NCI-H1436 (cell line): ENCODE measurements at places on chromosomes 3 and 15.

- DNase-seq, result no peak
These were observed 36.9 kb downstream of the FAM3D start for GRCh38 chr3:58629629-58630028.

GRCh38 chr3:10353661-10354360 is 32.9 kb upstream of the SEC13 start:
- DNase-seq, result no peak

DNA sequence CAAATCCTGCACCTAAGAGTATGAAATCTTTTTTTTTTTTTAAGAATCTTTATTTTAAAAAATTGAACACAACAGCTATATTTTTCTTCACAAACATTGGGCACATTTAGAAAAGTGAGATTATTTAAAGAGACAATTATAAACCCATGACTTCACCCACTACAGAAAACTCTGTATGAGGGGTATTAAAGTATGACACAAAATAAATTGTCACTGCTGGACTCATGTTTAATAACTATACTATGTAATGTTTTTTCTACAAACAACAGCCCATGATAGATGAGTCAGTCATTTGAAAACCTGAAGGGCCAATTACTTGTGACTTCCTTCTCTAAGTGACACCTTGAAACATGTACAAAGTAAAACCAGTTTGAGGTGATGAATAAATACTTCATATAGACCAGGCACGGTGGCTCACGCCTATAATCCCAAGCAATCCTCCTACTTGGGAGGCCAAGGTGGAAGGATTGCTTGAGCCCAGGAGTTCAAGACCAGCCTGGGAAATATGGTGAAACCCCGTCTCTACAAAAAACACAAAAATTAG is 36.0 kb downstream of the AQR start:
- DNase-seq, result no peak

DNA sequence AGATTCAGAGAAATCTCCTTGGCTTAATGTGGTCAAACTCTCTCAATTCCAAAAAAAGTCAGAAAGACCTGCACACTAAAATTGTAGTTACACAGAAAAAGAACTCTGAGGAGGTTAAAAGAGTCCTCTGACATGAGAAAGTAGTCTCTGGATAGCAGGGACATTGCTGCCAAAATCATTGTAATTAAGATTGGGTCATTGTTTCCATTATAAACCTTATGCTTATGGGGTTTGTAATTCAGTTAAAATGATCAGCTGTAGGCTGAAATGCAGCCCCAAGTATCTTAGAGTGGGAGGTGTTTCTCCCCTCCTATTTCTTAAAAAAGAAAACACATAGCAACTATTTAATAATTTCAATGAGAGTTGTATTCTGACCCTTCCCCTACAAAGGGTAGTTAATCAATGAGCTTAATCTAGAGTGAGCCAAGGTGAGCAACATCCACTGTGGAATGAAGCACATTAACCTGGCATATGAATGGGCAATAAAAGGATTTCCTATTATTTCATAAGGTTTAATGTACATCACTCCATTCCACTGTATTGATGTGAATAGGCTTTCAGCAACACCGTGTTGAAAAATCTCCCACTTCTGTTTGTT is 406.9 kb downstream of the TIGIT start:
- DNase-seq, result no peak

DNA sequence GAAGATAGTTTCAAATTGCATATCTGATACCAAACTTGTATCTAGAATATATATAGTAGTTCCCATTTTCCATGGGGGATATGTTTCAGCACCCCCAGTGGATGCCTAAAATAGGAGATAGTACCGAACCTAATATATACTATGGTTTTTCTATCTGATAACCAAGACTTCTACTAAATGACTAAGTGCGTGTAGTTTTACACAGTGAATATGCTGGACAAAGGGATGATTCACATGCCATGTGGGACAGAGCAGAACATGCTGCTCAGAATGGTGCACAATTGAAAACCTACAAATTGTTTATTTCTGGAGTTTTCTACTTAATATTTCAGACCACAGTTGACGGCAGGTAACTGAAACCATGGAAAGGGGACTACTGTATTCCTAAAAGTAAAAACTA is 73.4 kb upstream of the TP63 start:
- DNase-seq, result no peak

- no peak for DNase-seq
These were observed 329.0 kb upstream of the SEMA6D start for GRCh38 chr15:47388299-47388698.

- no peak for DNase-seq
These were observed 35.5 kb upstream of the TIMP4 start for GRCh38 chr3:12194209-12194608.
